ENCODE measurements at places on chromosomes 12 and 14.

DNA sequence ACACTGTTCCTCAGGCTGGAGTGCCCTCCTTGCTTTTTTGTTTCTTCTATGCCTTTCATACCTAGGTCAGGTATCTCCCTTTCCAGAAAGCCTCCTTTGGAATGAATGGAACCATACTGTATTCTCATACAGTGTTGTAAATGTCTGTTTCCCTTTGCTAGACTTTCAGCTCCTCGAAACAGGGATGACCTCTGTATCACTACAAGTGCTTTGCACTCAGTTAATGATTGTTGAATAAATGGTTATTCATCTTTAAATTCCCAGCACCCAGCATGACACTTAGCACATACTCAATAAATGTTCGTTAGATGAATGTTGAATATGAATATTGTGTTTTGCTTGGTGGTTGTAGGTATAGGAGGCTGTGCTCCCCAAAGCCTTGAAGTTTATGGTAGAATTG, 5.9 kb upstream of the TULP3 start:
- DNase-seq = no peak

DNA sequence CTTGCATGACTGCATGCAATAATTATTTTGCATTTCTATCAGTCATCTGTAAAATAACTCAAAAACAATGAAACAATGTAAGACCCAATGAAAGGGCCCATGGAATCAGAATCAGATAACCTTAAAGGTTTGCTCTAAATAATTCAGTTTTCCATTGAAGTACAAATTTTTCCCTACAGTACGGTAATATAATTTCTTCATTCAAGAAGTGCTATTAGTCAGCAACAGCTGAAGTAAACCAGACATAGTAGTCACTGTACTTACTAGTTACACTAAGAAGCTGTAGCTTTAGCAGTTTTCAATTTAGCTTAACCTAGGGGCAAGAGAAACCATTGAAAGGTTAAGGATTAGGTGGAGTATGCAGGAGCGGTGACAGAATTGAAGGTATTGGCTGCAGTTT, 43.5 kb downstream of the BCAT1 start:
- no peak for DNase-seq

DNA sequence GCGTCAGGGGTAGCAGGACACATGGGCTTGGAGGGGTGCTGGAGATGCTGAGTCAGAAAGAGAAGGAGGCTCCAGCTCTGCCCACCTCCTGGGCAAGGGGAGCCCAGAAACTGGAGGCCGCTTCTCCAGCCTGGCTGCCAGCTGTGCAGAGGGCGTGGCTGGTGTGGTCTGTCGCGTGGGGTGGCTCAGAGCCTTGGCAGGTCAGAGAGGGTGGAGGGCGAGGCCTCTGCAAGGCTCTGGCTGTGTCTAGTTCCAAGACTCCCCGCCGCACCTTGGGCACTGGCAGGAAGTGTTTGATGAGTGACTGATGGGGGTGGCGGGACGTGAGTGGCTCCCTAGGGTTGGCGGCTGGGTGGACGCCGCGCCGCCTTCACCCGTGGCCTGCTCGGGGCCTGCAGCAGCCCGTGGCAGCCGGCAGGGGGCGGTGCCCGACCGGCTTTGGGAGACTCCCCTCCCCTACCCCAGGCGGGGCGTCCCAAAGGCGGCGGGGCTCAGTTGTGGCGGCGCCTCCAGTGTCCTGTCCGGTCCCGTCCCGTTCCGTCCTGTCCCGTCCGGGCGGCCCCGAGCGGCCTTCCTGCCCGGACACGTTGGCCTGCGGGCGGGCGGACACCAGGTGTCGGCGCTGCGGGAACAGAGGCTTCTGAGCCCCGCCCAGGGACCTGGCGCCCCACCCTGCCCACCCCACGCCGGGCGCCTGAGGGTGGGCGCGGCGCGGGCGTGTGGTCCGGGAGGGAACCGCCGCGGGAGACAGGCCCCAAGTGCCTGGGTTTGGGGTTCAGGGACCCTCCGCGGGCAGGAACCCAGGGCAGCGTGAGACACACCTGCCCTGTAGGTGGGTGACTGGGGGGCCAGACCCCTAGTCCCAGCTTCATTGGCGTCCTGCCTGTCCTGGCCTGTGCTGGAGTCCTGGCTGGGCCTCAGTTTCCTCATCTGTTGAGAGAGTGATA, 39.7 kb downstream of the KRT80 start:
- no peak for DNase-seq

DNA sequence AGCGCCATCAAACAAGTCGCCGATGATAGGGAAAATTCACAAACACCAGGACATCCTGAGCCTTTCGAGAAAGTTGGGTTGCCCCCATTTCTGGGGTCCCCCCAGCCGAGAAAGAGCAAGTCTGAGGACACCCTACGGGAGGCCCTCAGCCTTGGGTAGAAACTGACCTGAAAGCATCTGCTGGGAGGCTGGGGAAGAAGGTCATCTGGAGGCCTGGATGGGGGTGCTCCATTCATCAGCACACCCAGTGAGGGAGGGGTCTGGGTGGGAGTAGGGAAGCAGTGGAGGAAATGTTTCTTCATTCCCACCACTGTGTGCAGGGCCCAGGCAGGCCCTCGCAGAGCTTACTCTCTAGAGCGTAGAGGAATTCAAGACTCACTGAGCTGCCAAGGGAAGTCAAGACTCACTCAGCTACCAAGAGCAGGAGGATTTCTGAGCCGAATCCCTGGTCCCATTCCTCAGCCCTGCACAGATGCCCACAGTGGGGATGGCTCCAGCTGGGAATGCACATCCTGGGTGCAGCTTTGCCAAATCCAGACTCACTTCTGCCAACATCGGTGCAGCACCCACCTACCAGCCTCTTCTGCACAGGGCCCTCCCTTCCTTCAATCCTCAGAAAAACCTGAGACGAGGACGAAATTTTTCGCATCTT, 38.1 kb downstream of the DIO3 start:
- no peak for DNase-seq

GRCh38 chr12:67414011-67414715, 145.0 kb downstream of the CAND1 start:
- DNase-seq = no peak

- no peak for DNase-seq
Observed at GRCh38 chr12:42641221-42641885, 51.8 kb upstream of the PRICKLE1 start.

DNA sequence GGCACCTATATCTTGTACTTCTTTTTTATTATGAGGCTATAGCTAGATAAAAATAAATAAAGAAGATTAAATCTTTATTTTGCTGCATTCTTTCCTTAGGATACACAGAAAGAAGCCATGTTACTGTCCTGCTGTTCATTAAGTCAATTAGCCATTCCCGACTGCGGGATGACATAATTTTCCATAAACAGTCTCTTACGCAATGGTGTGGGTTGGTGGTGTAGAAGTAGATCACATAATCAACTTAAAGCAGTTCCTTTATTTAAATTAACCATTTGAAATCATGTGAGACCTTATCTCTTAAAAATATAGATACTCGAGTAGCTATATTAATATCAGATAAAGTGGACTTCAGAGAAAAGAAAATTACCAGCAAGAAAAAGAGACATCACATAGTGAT, 40.2 kb downstream of the TAOK3 start:
- no peak for DNase-seq

DNA sequence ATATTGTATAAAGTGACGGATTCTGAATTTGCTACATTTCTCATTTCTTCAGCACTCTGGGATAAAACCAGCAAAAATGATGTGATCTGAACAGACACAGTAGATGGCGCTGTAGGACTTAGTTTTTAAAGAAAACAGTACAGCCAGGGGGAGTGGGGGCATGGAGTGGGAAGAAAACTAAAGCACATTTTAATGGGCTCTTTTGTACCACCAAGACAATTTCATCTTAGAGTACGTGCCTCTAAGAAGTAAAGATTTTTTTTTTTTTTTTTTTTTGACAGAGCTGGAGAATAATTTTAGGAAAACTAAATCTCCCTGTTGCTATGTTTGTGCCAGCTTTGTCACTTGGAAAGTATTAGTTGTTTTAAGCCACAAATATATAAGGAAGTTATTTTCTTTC, 124.4 kb downstream of the RAD51B start:
- peak; percentile 49 for DNase-seq

- no peak for DNase-seq
Observed at GRCh38 chr14:94562022-94562421, 780 bp downstream of the SERPINA4 start.

DNA sequence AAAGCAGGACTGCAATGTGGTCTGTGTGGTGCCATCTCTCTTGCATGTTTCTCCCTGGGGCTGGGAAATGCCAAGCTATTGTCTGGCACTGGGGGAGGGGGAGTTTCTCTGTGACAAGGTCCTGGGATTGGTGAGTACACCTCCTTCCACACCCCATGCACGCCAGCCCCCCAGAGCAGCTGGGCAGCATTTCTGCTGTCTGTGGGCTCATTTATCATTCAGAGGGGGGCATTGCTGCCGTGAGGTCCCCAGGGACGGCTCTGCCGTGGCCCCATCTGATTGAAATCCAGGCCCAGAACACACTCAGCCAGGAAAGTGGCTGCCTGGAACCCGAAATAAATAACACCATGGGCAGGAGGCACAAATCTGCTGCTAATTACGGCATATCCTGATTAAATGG, 12.6 kb upstream of the FAM222A start:
- DNase-seq = no peak

DNA sequence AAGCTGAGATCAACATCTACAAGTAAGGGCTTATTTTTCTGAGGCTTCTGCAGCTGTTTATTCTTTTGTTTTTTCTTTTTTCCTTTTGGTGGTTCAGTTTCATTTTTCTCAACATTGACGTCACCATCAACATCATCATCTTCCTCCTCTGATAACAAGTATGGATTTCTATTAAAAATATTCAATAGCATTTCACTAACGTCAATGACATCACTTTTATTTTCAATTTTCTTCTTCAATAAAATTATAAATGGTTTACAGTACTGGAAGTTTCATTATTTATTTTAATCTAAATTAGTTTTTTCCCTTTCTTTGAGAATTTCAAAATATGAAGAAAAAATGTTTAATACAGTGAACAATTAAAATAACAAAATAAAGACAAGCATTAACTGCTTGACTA, 23.9 kb downstream of the NEMF start:
- DNase-seq = no peak

GRCh38 chr12:117359029-117359845, 2.2 kb downstream of the NOS1 start:
- no peak for DNase-seq

DNA sequence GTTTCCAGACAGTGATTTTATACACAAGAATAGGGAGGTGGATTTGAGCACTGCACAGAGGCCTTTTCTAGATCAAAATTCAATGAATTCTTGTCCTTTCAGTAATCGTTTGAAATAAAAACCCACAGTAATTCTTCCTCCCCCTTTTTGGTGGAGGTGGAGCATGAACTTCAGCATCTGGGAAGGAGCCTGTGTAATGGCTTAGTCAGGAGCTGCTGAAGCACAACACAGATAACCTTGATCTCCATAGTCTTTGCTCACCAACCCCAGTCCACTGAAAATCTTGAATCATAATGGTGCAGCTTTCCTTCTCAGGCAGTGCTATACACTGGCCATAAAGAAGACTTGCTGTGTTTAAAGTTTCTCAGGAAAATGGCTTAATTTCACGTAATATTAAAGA, 6.4 kb upstream of the TBPL2 start:
- no peak for DNase-seq

- DNase-seq = no peak
Observed at GRCh38 chr14:76117789-76118484, 33.8 kb upstream of the GPATCH2L start.

DNA sequence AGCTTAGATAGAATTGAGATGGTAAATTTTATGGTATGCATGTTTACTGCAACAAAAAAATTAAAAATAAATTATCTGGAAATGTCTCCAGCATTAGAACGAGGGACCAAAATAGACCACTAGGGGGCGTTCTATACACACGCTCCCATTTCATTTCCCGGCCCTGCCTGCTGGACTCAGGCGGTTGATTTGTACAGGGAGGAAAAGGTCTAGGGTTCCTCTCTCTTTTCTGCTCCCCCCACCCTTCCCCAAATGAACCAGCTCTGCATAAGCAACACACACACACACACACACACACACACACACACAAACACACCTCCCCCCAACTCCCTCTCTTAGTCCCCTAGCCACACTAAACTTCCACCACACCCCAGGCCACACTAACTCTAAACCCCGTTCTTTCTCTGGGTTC, 7.8 kb upstream of the DTX1 start:
- DNase-seq = peak; percentile 69

GRCh38 chr14:81208489-81208888, 12.3 kb downstream of the GTF2A1 start:
- no peak for DNase-seq

DNA sequence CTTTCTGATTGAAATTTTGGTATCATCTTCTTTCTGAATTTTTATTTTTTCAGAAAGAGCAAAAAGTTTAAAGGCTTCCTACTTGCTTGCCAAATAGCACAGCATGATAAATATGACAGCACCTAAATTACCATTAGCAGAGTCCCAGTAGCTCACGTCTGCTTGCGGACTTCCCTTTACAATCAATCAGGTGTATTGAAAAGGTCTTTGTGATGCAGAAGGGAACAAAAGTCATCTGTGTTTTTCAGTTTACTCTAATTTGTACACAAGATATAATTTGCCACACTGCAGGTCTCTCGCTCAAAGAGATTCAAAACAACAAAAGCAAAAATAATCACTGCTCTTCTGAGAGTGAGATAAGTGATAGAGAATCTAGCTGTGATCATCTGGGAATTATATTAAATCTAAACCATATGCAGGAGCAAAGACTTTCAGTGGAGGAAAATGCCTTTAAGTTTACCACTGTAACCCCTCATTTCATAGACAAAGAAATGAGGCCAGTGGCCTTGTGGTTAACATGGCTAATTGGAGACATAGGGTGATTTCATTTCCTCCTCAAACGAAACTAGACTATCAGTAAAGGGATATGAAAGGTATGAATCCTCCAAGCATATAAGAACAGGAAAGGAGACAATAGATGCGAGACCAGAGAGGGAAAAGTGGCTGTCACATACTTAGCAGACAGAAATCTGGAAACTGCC, 240.8 kb upstream of the TMPO start:
- DNase-seq = no peak

DNA sequence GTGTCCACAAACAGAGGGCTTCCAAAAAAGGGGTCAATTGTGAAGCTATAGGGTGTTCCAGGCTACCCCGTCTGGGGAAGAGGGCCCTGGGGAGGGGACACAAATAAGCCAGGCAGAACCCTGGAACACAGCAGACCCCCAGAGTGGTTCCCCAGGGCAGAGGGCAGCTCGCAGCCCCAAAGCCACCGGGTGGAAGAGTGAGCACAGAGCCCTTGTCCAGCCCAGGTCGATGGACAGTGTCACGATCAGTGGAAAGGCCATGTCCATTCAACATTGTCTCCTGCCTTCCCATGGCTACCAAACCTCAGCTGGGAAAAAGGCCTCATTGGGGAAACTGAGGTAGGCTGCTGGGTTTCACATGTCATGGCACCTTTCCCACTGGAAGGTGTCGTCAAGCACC, 131.4 kb downstream of the DICER1 start:
- DNase-seq = no peak

- DNase-seq = no peak
Observed at GRCh38 chr12:24814379-24815113, 134.4 kb downstream of the BCAT1 start.

- DNase-seq = no peak
Observed at GRCh38 chr12:41058266-41058665, 129.9 kb upstream of the PDZRN4 start.
